ENCODE measurements at places on chromosomes 5 and 9.

- DNase-seq: no peak
Observed at GRCh38 chr9:35791297-35791921, at the start of gene NPR2. Gene NPR2 (plus strand): TSS chr9:35791591. CDS start chr9:35792409, 818 bp downstream.

DNA sequence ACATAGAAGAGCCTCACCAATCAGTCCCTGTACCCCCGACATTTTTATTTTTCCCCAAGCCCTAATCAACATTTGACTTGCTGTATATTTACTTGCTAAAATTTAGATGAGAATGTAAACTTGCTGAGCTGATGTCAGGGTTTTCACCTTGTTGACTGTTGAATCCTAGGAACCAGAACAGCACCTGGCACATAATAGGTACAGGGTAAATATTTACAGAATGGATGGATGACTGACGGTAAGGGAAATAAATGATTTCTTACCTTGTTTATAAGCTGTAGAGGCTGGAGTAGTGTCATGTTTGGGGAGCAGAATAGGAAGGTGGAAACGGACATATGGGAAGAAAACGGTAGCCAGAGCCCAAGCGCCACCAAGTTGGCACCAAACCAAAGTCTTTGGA, 107.0 kb upstream of the NUDT12 start:
- no peak for DNase-seq

DNA sequence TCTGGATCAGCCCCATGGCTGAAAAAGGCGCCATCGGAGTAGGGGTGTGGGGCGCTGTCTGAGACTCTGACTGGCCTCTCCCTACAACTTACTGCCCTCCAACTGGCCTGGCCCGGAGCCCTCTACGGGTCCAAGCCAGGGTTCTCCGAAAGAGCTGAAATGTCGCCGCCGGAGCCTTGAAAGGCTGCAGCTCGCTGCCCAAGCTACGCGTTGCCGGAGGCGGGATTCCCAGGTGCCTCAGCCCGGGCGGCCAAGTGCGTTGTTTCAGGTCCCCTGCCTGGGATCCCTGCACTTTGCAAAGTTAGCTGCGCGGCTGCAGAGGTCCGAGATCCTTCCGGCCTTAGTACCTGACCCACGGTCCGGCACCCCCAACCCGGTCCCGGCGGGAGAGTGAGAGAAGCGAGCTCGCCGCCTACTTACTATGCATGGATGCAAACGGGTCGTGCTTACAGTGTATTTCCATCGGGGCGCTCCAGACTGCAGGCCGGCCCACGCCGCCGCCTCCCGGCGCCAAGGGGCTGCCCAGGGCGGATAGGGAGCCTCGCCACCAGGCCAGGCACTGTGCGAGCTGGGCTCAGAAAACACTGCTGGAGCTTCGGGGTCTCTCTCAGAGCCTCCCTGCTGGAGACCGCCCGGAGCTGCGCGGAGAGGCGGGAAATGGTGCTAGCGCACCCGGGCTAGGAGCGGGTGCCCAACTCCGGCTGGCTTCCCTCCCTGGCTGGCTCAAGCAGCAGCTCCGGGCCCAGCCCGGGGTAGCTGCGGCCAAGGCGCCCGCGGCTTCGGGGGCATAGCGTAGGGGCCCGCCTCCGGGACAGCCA, 7.7 kb downstream of the PAX5 start:
- no peak for DNase-seq

- DNase-seq: no peak
Observed at GRCh38 chr9:114604989-114605388, 6.1 kb upstream of the TMEM268 start.

DNA sequence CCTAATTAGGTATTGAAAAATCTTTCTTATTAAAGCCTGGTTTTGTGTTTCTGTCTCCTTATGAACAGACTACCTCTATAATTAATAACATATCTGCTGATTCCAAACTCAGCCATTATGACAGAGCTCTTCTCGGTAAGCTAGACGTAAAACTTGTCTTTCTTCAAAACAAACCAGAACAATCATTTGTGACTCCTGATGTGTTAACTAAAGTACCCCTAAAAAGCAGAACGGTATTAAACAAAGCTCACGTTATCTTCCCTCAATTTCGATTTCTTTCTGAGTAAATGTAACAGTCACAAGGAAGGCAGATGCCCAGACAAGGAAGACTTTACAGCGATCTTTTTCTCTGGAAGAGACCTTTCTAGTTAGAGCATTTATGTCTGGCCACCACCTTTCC, 1.8 kb downstream of the SEMA5A start:
- DNase-seq: no peak

DNA sequence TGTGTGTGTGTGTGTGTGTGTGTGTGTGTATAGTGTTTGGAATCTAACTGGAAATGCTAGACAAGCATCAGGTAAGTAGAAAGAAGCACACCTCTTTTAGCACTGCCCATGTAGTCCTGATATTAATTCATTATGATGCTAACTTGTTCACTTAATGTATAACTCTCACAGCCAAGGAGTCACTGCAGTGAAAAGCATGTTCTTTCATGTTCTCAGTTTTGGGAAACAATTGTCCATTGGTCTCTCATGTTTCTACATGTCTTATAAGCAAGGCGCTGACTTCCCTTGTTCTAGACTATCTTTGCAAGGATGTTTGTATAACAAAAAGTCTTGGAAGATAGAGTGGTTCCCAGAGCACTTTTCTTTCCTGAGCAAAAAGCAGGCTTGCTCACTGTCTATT, 148.8 kb upstream of the TNPO1 start:
- DNase-seq: no peak

- no peak for DNase-seq
Observed at GRCh38 chr5:173297813-173298212, 30.4 kb downstream of the STC2 start.

- no peak for DNase-seq
Observed at GRCh38 chr9:16241231-16241630, 629.2 kb downstream of the BNC2 start.

- DNase-seq: no peak
Observed at GRCh38 chr5:57834829-57835608, 352.4 kb upstream of the ACTBL2 start.
